ENCODE measurements at places on chromosomes 1 and 21.
A peak's percentile ranks its signal among the peaks of the same experiment; 100 is the strongest.

GRCh38 chr1:204036882-204037655 lies 35.8 kb upstream of the SOX13 start:
- peak; percentile 34 for DNase-seq

- no peak for DNase-seq
These were observed 36.6 kb downstream of the MORN1 start for GRCh38 chr1:2354511-2355372.

DNA sequence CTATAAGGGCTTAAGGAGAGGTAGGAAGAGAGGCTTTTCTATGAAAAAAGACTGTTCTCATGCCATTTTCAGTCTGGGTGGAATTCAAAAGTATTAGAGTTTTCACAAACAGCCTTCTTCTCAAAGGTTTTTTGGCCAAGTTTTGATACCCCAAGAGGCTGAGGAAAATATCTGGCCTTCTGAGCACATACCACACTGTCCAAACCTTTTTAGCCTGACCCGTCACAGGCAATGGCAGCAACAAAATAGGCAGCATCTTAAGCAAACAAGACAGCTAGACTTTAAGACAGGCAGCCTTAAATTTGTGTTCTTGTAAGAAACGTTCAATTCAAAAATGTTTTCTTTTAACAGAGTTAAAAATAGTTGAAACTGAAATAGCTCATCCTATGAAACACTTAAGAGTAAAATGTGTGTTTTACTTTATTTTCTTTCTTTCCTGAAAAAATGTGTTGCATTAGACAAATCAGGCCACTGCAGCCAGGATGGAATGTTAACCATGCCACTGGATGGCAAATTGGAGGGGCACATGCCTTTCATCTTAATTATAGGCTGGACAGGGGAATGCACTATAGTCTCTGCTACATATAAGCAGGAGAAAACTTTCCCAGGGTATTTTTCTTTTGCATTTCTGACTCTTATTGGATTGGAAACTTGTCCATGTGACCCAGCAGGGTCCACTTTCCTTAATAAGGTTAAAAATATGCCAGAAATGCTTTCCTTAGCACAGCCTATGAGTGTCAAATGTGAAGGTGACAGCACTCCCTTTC lies 315.0 kb downstream of the TGFB2 start:
- DNase-seq: no peak

- no peak for DNase-seq
These were observed 451.2 kb upstream of the ADGRL4 start for GRCh38 chr1:79457562-79458224.

GRCh38 chr1:184247671-184248070 lies 139.2 kb upstream of the C1orf21 start:
- no peak for DNase-seq

DNA sequence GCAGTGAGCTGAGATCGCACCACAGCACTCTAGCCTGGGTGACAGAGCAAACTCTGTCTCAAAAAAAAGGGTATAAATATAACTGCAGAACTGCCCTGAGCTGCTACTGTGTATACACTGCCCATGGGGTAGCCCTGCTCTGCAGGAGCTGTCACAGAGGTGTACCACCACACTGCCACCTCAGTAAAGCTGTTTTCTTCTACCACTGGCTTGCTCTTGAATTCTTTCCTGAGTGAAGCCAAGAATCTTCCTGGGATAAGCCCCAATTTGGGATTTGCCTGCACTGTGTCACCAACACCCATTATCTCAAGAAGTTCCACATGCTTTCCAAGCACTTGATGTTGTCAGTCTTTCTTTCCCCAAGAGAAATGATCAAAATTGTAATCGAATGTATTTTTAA lies 30.6 kb upstream of the SLC6A9 start:
- no peak for DNase-seq

- DNase-seq: no peak
These were observed 45.7 kb downstream of the GPR161 start for GRCh38 chr1:168091063-168091462.

DNA sequence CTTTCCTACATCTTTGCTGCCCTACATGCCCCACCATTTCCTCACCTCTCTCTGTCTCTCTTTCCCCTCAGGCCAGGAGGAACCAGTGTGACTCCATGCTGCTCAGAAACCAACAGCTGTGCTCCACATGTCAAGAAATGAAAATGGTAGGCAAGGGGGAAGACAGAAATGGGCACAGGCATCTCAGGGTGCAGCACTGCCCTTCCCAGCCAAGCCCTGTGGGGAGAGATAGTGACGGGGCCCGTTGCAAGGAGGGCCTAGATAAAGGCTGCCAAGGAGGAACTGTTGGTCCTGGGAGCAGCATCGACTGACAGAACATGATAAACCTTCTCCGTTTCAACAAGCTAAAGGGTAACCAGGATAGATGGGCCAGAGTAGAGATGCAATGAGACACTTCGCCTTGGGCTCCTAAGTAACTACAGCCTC lies 12.5 kb upstream of the PIGC start:
- no peak for DNase-seq

DNA sequence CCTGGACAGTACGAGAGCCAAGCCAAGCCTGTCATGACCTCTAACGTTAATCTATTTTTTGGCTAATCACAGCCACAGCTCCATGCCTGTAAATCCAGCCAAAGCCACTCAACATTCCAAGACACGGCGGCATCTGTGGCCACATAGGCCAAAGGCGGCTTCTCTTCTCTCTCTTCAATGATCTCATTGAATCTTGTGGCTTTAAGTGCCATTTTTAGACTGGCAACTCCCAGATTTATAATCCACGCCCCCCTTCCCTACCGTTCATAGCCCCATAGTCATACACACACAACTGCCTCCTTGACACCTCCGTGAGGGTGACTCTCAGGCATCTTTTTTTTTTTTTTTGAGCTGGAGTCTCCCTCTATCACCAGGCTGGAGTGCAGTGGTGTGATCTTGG lies 5.7 kb upstream of the SELENON start:
- DNase-seq: no peak

- no peak for DNase-seq
These were observed 19.0 kb upstream of the PTPN14 start for GRCh38 chr1:214570442-214570841.

DNA sequence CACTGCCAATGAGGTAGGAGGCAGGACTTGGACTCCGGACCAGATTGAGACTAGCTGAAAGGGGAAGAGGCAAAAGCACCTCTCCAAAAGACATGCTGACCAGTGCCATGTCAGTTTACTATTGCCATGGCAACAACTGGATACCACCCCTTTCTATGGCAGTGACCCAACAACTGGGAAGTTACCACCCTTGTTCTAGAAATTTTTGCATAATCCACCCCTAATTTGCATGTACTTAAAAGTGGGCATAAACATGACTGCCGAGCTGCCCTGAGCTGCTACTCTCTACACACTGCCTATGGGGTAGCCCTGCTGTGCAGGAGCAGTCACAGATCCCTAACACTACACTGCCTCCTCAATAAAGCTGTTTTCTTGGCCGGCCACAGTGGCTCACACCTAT lies 19.0 kb upstream of the SLC6A9 start:
- DNase-seq: no peak

DNA sequence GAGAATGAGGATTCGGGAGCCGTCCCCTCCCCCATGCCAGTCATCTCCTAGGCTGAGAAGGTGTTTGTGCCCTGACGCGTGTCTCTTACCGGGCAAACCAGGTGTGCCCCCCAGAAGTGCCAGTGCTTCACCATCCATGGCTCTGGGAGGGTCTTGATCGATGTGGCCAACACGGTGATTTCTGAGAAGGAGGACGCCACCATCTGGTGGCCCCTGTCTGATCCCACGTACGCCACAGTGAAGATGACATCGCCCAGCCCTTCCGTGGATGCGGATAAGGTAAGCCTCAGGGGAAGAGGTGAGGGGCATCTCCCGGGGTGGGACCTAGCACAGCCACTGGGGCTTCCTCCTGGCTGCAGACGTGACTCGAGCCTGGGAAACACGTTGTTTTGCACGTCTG lies 959 bp downstream of the PADI6 start:
- no peak for DNase-seq

DNA sequence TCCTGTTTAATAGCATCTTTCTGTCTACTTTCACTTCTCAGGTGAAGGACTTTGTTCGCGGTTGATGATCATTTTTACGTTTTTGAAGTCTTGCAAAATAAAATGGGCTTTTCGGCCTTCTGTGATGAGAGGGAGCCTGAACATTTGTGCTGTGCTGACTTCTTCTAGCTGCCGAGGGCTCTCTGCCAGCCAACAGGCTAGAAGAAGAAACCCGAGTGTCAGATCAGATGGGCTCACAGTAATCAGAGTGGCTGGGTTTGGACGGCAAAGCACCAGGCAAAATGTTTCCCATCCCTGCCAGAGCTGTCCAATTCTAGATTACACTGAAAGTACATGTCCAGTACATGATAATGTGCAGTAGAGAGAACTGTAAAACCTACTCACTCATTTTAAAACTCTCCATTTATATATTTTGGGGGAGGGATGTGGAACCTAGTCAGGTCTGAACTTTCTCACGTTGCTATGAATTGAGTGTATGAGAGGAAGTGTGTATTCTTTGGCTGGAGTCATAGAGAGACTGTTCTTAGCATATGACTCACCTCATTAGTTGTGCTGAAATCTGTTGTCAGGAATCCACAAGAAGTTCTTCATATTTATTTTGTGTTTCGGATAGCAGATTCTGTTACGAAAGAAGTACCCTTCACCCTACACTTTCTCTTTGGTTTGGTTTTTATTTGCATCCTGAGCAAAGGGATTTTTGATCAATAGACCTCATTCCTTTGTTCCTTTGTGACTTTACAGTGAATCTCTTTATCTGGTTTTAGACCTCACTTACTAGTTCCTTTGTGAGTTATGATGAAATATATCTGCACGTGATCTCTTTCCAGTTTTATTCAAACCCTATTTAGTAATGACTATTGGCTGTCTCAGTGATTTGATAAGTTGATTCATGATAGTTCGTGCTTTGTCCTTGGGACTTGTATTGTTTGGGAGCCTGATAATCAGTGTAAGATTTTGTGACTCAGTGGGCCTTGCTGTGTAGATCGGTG lies 4.8 kb downstream of the ATP1A1 start:
- peak; percentile 30 for DNase-seq

DNA sequence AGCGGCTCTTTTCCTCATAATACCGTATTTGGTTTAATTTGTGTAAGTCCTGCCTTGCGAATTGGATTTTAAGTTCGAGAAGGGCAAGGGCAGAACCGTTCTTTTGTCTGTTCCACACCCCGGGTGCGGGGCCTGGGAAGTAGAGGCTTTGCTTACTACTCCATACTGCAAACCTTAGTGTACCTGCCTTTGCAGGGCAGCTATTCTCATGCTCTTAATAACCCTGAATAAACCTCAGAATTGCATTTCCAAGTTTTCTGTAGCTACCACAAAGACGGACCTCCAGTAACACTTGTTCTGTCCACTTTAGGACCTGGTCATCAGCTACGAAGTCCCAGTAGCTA lies 657 bp upstream of the HNRNPU start:
- DNase-seq: peak; percentile 71

- peak; percentile 89 for DNase-seq
These were observed 421.2 kb upstream of the DAB1 start for GRCh38 chr1:57845041-57845440.

GRCh38 chr1:234756066-234756774 lies 146.2 kb upstream of the IRF2BP2 start:
- no peak for DNase-seq

- DNase-seq: no peak
These were observed 7.7 kb downstream of the AMIGO1 start for GRCh38 chr1:109501644-109502363.

DNA sequence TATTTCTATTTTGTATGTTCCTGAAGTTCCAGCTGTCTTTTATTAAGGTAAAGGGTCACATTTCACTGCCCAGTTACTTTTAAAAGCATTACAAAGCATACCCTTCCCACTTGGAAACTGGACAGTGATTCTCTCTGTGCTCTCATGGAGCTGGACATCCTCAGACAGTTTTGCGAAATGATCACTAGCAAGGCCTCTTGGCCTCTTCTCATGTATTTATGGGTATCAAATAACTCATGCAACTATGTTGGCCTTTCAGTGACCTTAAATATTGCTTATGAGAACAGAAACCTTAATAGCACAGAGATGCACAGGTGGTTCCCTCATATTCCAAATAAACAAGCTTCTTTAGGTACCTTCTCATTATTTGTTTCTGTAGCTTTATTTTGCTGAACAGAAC lies 7.9 kb upstream of the AMPD1 start:
- no peak for DNase-seq

DNA sequence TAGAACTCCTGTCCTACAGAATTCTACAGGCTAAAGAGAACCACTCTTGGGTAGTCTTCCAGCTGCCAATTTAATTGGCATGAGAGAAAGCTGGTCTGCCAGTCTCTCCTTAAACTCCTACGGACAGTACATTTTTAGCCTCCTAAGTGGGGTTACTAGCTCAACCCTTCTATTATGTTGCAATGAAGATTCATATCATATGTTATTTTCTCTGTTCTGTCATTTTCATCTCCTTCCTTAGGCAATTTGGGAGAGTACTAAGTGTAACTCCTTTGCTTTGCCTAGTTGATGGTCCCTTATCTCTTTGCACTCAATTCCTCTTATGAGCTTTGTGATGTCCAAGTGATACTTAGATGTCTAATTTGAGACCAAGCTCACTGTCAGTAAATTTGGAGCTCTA lies 14.0 kb downstream of the GNAT2 start:
- no peak for DNase-seq

GRCh38 chr1:160837558-160838205 lies 25.0 kb downstream of the CD244 start:
- peak; percentile 14 for DNase-seq

DNA sequence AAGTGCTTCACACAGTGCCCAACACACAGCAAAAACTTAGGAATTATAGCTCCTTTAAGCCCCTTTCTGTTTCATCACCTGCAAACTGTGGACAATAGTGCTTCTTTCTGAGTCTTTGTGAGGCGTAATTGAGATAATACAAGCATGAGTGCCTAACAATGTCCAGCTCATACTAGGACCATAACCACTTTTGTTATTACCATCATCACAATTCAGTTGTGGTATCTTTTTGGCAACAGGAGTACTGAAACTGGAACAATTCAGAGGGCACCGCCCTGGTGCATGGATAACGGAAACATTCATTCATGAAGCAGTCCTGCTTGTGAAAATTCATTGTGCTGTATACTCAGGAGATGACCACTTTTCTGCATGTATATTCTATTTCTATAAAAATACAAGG lies 18.2 kb downstream of the DNAJC11 start:
- DNase-seq: no peak

DNA sequence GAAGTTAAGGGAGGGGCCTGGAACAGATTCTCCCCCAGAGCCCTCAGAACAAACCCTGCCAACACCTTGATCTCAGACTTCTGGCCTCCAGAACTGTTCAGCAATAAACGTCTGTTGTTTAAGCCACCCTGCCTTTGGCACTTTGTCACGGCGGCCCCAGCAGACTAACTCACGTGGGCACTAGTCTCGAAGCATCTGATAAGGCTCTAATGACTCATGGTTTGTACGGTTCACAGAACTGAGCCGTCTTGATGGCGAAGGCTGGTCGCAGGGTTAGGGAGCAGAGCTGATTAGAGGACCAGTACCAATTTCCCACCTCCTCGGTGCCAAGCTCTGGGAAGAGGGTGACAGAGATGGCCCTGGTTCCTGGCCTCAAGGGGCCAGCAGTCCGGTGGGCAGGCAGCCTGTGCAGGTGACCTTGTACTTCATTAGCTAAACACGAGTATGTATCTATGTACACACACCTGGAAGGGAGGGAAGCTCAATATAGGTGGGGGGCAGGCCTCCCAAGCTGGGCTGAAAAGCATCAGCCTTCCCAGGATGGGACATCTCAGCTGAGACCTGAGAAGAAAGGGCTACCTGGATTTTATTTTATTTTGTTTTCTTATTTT lies 112.8 kb downstream of the MRPS6 start:
- no peak for DNase-seq
